SK-N-SH treated with all-trans-retinoic acid at 6 μM for 48 hours (cell line): ENCODE measurements at places on chromosomes 3 and 15.

DNA sequence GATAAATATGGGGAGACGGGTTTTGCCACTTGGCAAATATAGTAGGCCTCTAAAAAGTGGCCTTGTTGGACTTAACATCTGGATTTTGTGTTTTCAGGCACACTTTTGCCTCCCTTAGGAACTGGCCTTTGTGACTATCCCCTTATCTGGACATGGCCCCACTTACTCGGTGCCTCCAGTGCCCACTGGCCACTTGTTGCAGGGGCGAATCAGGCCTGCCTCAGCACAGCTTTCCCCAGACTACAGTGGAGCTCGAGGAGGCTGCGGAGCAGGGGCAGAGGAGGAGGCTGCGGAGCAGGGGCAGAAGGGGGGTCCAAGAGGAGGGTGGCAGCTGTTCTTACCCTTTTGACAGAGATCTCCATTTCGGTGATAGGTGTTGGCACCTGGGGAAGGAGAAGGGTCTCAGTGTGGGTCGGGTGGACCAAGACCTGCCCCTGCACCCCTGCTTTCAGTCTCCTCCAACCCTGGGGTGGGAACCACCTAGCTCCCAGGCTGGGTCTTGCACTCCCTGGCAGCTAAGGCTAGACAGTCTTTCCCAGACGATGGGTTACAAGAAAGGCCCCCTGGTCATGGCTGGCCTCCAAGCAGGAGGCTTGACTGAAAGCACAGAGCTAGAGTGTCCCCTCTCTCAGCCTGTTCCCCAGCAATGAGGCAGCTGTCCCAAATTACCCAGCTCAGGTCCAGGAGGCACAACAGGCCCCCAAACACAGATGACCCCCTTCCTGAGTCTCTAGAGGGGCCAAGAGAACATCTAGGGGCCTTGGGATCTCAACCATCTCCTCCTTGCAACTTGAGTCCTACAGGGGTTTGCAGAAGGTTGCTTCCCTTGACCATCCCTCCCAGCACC, 6.1 kb downstream of the SEMA3G start:
- ATAC-seq: no peak

DNA sequence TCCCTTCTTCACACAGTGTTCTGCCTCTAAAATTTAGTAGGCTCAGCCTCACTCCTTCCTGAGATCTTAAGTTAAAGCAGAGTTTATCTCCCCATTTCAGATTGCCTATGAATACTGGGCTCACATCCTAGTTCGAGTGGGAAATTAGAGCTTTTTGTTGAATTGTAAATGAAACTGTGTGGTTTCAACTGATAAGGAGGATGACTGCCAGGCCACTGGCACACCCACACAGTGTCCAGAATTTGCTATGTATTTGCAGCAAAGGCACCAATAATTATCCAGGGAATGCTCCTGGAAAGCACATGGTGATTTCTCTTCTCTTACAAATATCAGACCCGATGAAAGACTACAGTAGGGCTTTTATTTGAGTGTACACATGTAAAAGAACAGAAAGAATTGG, 308.1 kb upstream of the COL8A1 start:
- no peak for ATAC-seq

DNA sequence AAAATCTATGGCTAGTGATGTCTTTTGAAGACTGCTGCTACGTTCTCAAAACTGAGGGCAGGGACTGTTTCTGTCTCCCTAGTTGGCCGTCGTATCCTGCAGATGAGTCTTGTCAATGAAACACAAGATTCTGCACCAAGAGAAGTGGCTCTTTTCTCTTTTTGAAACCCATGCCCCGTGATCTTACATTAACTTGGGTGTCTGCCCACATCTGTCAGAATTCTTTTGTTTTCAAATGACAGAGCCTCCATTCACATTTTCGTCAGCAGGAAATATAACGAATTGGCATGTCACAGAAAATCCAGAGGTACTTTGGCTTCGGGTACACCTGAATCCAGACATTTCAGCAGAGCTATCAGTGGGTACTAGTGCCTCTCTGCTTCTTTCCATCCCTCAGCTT, 331.3 kb upstream of the PROK2 start:
- ATAC-seq: no peak

DNA sequence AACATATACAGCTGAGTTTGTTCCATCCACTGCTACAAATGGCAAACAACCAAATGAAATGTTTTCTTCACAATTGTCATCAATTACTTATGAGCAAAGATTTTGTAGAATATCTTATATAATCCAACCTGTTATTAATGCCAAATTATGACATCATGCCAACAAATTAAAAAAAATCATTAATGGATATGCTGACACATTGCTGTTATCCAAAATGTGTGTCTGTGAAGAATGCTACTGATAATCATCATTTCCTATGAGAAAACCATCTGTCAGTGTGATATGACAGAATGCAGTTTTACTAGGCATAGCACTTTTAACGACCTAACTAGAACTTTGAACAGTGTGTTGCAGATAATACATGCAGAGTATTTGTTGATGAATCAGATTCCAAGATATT, 556.5 kb upstream of the KCNMB2 start:
- no peak for ATAC-seq

GRCh38 chr15:42148808-42149492, 7.5 kb downstream of the PLA2G4F start:
- no peak for ATAC-seq

DNA sequence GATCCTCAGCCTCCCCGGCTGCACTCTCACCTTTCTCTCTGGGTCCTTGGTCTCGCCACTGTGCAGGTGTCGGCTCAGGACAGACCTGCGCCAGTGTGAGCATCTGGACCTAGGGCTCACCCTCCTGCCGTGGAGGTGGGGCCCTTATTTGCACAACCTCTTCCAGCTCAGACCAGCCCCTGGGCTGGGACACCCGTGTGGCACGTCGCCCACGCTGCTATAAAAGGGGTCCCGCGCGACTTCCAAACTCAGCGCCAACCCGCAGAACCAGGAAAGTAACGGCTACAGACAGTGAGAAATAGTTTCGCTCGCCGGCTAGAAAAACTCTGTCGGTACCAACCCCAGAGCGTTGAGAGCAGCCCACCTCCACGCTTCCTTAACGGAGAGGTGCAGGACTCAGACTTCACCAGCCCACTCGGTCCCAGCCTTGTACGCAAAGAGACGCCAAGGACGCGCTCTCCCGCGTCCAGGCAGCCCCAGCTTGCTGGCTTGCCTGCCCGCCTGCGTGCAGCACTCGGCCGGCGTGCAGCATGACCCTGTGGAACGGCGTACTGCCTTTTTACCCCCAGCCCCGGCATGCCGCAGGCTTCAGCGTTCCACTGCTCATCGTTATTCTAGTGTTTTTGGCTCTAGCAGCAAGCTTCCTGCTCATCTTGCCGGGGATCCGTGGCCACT, at the start of the genes DUOX2 and DUOXA2:
Gene DUOX2 (minus strand): TSS at position 97 of the 675 bp plus-strand sequence. CDS start 761 bp downstream, outside the sequence.
Gene DUOXA2 (plus strand): TSS at position 251 of the 675 bp plus-strand sequence. CDS start 280 bp downstream, at position 531.
- no peak for ATAC-seq

DNA sequence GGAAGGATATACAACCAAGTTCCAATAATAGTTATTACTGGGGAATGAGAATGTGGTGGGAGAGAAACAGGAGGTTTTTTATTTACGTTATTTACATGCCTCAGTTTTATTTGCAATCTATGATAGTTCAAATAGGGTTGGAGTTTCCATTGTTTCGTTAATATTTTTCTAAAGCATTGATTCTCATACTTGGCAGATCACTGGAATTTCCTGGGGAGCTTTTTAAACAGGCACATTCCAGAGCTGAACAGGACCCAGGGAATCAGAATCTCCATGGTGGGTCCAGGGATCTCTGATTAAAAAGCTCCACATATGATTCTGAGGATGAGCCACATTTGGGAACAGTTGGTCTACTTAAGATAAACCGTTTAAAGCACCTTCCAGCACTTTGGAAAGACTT, 123.9 kb downstream of the IL20RB start:
- no peak for ATAC-seq

DNA sequence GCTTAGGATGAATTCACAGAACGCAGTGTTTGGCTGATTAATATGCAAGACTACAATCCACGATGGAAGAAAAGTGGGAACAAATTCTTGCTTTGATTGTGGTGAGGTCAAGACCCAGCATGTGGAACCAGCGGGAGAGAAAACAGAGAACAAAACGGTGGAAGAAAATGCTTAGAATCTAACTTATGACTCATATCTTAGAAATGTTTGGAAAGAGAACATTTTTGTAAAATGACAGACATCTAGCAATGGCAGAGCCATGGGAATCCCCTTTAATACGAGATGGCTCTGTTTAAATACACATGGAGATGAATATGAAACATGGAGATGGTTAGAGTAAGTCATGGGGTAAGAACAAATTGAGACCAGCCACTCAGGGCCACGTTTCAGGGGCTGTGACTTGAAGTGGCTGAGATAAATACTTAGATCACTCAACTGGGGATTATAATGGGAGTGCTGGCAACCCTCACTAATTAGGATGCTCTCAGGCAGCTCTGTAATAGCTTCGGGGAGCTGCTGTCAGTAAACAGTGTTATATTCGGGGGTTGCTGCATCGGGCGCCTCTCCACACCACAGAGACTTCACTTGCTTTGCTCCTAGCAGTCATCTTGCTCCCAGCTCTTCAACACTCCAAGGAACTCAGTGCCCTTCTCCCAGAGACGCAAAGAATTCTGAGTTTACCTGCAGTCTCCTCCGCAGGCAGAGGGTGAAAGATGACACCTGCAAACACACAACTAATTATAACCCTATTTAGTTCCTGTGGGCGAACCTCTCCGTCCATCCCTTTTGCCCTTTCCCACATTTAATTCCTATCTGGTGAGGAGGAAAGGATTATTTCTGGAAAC, 68.0 kb upstream of the ONECUT1 start:
- ATAC-seq: peak; percentile 32; the same call in 2 of the 3 replicates

DNA sequence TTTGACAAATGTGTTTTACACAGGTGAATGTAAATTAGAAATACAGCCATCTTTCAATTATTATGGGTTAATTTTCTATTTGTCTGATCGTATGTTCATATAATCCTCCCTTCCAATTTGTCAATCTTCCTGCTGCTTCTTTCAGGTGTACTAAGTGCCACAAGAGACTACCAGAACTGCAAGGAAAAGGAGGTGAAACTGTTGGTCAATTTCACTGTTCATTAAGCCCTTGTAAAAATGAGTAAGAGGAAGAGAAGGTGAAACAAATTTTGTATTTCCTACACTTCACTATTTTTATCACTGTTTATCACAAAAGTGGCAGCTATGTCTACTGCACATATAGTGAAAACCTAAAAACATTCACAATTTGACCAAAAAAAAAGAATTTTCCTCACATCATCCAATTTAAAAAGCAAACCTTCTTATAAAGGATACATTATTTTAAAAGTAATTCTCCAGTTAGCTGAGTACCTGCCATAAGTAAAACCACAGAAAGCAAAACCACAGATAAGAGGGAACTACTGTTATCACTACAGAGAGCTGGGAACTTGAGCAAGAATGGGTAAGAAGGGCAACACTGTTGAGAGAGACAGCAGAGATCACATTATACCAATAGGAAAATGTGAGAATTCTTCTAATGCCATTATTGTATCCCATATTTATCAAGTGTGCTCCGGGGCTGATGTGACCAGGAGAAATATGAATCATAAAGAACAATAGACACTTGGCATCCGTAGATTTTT, 163.0 kb downstream of the TBC1D5 start:
- no peak; the same call in 2 of the 3 replicates for ATAC-seq

DNA sequence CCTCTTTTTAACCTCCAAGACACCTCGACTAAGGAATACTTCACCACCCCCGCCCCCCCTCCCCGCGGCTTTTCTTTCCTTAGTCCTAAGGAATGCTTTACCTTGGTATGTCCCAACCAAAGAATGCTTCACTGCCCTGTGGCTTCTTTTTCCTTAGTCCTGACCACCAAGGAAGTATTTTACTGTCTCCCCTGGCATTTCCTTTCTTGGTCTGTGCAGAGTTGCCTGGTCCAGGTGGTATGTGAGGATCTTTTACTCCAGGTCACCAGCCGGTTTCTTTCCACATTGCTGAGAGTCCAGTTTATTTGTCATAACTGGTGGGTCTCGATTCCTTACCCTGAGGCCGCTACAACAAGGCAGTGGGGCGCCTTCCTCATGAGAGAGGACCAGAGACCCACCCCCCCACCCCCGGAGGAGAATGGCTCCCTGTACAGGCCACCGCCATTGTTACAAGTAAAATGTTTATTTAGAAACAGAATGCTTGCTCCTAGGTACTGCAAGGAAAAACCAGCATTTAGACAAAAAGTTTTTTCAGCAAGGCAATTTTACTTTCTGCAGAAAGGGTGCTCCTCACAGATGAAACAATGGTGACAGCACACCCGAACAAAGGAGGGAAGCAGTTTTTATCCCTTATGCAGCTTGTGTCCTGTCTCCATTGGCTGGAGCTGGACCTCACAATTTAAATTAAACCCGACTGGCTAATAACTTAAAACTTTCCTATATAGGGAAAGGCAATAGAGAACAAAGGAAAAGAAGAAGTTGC, 23.1 kb upstream of the MTHFS start:
- no peak for ATAC-seq

DNA sequence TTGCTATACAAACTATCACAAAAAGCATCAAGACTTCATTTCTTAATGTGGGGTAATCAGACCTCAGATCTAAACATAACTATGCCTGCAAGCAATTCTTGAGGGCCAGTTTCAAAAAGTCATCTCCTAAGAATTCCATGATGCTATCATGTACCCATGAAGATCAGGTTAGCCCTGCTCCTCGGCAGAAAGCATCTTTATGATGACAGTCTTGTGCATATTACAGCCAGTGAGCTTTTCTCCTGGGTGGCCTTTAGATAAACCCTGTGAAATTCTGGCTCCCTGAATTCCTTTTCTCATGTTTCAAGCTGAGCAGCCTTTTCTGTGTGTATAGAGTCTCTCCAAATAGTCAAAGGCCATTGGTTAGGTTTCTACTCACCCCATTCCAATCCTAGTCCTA, 201.9 kb upstream of the MCTP2 start:
- peak; percentile 69 for ATAC-seq

DNA sequence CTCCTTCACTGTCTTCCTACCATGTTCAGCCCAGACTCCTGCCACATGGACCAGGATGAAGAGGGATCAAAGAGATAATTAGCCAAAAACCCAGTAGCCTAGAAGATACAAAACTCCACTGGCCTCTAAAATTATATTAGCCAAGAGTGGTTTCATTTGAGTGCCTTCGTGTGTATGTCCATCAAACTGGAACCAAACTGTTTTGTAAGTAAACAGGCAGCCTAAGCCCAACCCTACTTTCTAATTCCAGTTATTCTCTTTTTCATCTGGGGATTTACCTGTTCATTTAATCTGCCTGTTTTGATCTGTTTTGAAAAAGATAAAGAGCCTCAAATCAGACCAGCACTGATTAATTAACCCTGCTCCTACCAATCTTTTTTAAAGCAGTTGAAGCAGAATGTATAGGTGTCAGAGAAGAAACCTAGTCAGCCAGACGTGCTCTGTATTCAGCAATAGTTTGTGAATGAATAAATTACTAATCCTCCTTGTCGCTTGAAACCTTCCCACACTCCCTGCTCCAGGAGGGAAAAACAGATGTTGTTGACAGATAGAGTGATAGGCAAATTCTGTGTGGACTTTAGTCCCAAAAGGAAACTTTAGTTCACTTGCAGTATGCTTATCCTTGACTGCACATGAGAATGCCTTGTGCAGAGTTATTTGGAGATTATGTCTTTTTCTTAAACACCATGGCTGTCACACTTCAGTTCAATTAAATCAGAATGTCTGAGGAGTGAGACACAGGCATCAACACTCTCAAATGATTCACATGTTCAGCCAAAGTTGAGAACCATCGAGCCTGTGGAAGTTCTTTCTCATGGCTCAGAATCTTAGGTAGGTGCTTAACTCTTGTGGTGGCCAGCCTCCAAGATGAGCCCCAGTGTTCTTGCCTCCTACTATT, 55.5 kb upstream of the ZBED2 start:
- ATAC-seq: no peak

- ATAC-seq: no peak
Measured at GRCh38 chr3:157865352-157866000, 240.7 kb downstream of the SHOX2 start.
